ENCODE measurements at places on chromosomes 2 and 18. TPM values are rescaled to one million over a fixed set of nuclear protein-coding genes. Genes with fewer than 3 reads are reported as not detected.

DNA sequence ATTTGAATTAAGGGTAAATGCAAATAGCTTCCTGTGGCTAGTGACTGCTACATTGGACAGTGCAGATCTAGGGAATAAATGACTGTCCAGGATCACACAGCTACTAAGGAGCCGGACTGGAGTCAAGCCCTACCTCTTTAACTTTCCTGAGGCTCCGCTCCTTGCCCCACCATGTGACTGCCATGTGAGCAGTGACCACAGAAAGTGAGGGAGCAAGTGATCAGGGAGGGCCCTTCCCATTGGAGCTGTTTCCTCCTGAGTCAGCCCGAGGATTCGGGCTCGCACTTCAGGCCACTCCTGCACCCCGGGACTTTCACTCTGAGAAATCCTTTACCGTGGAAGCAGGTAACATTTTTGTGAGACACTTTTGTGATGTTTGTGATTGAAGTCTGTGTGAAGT lies 198.0 kb downstream of the ANKRD30B start:
- DNase-seq: no peak
- H3K4me1 ChIP-seq: no peaks in the 10 kb centered on the region
- no peaks in the 10 kb centered on the region for H3K36me3 ChIP-seq
- no peaks in the 10 kb centered on the region for H3K27me3 ChIP-seq

Gene CCDC141
- total RNA-seq: 40.5 TPM

Gene RFX8
- total RNA-seq: not detected

Gene MARCHF4
- 0.12 TPM for total RNA-seq

- H3K4me3 ChIP-seq: peak overlapping the region; percentile 97
- H3K36me3 ChIP-seq: no peaks in the 10 kb centered on the region
- H3K4me1 ChIP-seq: peaks cover 22% of the 10 kb centered on the region
- H3K27ac ChIP-seq: peak overlapping the region; percentile 93
- DNase-seq: peak; percentile 81
- H3K27me3 ChIP-seq: no peaks in the 10 kb centered on the region
These were observed 746 bp upstream of the POLR1B start for GRCh38 chr2:112541315-112542122.

Gene RBM44
- 0.59 TPM for total RNA-seq

Gene SAG
- total RNA-seq: not detected

Gene RGPD4
- total RNA-seq: not detected

Gene POTEJ
- total RNA-seq: not detected

Gene ABCG5
- total RNA-seq: not detected

DNA sequence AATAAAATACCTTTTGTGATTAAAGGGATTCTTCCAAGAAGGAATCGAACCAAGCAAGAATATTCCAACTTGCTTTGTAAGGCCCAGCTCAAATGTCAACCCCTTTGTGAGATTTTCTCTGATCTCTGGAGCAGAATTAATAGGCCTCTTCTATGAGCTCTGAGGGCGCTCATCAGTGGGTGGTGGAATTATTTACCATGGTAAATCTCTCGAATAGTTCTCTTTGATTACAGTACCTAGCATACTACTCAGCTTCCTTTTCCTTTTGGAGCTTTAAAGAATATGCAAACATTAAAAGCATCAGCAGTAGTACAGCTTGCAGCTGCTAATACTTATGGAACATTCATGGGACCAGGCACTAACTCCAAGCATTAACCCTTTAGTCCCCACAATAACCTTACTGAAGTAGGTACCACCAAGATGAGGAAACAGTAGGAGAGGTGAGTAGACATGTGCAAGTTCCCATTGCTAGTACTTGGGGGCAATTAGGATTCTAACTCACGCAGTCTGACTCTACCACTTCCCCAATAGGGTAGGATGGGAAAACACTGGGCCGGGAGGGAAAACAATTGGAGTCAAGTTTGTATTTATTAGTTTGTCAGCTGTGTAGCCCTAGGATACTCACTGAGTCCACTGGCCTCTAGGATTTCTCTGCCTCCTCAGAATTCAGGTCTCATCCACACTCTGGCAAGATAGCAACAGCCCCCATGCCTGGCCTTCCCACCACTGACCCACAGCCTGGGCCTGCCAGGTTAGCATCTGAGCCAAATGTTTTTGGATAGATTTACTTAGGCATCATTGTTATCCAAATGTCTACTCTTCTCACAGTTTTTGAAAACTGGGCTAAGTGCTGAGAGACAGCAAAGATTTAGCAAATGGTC lies 21.7 kb downstream of the ADD2 start:
- no peak overlapping the region for H3K27ac ChIP-seq
- no peaks in the 10 kb centered on the region for H3K36me3 ChIP-seq
- H3K4me1 ChIP-seq: no peaks in the 10 kb centered on the region
- peaks cover 9% of the 10 kb centered on the region for H3K27me3 ChIP-seq
- H3K4me3 ChIP-seq: no peak overlapping the region
- DNase-seq: no peak

DNA sequence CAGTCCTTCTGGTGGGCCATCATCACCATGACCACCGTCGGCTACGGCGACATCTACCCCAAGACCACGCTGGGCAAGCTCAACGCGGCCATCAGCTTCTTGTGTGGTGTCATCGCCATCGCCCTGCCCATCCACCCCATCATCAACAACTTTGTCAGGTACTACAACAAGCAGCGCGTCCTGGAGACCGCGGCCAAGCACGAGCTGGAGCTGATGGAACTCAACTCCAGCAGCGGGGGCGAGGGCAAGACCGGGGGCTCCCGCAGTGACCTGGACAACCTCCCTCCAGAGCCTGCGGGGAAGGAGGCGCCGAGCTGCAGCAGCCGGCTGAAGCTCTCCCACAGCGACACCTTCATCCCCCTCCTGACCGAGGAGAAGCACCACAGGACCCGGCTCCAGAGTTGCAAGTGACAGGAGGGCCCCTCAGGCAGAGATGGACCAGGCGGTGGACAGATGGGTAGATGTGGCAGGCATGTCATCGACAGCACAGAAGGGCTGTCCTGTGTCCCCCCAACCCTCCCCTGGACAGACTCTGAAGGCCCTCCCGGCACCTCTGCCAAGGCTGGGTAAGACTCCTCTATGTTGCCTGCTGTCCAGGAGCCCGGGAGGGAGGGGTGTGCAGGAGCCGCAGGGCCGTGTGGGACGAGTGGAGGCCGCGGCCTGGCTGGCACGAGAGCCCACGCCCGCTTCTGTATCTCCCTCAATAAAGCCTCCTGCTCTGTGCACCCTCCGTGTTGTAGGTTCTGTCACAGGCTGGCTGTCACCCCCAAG lies 2.0 kb downstream of the KCNF1 start:
- no peak for DNase-seq
- no peak overlapping the region for H3K4me3 ChIP-seq
- H3K27me3 ChIP-seq: peaks cover 43% of the 10 kb centered on the region
- H3K4me1 ChIP-seq: no peaks in the 10 kb centered on the region
- H3K36me3 ChIP-seq: no peaks in the 10 kb centered on the region
- H3K27ac ChIP-seq: no peak overlapping the region

GRCh38 chr18:48227206-48227605 lies 182.0 kb downstream of the ZBTB7C start:
- H3K4me3 ChIP-seq: no peak overlapping the region
- no peaks in the 10 kb centered on the region for H3K27me3 ChIP-seq
- no peak for DNase-seq
- no peaks in the 10 kb centered on the region for H3K36me3 ChIP-seq
